ENCODE measurements at places on chromosomes 5 and 9.

DNA sequence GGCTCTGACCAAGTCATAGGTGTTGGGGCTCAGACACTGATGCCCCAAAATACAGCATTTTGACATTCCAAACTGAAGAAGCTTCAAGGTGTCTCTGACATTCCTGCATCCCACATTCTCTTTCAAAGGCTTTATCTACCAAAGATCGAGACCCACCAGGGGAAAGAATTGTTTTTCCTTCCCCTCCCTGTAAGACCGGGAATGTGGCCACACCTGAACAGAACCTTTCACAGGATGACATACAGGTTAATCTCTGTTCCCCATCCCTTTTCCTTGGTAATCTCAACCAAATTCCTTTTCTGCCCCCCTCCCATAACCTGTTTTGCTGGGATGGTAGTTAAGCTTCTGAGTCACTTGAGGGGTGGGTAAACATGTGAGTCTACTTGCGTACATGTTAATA lies 72.3 kb downstream of the IQGAP2 start:
- DNase-seq = no peak

DNA sequence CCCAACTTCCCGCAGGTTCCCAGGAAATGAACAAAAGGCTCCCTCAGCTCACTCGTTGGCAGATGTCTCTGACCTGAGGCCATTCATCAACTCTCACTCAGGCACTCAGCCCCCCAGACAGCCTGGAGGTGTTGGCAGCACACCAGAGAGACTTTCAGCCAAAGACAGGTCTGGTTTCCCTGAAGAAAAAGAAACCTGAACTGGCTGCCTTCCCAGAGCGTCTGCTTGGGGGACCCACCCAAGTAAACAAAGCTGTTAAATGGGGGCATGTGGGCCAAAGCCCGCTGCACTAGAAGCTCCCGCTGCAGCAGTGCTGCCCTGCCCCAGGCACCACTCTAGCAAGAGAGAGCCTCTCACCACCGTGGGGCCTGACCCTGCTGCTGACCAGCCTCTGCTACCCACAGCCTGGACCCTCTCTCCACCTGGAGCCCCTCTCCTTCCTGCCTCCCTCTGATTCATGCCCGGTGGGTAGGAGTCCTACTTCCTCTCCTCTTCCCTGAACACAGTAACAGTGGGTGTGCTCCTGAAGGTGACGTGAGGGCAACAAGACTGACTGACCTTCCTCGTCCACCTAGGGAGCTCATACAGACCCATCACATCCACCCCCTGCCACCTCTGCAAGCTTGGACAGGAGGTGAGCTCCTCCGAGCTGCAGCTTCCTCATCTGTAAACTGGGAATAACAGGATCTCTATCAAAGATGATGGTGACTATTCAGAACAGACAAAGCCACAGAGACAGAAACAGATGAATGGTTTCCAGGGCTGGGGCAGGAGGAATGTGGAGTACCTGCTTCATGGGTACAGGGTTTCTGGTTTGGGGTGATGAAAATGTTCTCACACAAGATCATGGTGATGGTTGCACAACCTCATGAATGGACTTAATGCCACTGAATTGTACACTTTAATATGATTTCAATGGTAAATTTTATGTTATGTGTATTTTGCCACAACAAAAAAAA lies 31.0 kb upstream of the GABRP start:
- DNase-seq = no peak

DNA sequence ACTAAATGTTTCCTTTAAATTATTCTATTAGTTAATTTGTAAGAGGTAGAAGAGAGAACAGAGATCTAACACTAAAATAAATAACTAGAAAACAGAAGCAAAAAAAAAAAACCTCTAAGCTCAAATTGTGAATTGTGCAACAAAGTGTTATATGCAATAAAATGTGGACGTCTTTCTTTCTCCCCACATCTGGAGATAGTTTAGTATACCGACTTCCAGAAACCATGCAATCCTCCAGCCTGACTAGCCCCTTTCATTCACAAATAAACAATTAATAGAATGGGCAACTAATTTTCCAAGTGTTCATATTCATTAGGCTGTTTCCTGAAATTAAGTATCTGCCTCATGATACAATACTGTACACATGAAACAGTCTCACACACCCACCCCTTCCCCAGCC lies 258.5 kb downstream of the BNC2 start:
- no peak for DNase-seq

DNA sequence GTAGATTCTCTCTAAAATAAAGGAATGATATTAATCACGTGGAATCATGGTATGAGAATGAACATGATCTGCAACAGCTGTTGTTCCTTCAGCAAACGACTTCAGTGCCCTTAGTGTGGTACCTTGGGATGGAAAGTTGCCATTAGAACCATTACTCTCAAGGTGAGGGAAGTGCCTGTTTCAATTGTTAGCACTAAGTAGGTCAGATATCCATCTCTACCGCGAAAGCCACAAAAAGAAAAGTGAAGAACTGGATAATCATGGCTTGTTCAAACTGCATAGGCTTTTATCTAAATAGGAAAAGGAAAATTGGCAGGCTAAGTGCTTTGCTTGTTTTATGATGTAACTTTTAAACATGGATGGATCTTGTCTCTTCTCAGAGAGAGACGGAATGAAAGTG lies 380.7 kb downstream of the MRPS30 start:
- no peak for DNase-seq
